ENCODE measurements at places on chromosomes 16 and 17. TPM values are rescaled to one million over a fixed set of nuclear protein-coding genes. Genes with fewer than 3 reads are reported as not detected.

DNA sequence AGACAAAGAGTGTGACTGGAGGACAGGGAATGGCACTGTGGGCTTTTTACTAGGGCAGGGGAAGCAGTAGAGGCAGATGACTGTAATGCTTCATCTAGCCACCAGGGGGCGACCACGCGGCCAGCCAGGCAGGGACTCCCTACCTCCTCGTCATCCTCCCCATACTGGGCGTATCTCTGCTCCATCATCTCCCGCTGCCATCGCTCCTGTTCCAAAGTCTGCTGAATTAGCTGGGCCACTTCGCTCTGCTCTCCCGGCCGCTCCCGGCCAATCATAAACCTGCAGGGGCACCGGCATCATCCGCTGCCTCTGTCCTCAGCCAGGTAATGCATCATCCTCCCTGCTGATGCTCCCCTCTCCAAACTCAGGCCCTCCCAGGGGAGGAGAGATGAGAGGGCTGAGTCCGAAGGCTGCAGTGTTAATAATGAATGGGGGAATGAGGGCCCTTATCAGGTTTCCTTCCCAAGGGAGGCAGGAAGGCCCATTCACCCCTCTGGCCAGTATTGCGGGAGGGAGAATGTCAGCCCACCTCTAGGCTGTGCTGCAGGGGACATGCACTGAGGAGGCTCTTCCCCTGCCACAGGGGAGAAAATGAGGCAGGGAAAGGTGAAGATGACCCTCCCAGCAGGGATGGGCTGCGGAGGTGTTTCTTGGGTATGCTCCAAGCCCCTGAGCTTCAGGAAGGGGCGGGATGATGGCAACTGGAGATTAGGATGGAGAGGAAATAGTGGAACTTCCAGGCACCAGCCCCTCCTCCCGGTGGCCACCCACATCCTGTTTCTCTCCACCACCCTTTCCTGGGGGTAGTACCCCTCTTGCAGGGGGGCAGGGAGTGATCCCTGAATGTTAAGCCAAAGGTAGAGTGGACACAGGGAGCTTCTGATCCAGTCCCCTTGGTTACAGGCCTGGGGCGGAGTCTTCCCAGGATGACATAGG is 10.3 kb upstream of the SAMD14 start:
- H3K27me3 ChIP-seq: peaks cover 9% of the 10 kb centered on the region
- H3K36me3 ChIP-seq: peaks cover 30% of the 10 kb centered on the region
- peak overlapping the region; percentile 92 for H3K27ac ChIP-seq
- peaks cover 59% of the 10 kb centered on the region for H3K4me1 ChIP-seq
- peak overlapping the region; percentile 73 for H3K4me3 ChIP-seq

MSI2 gene
- polyA plus RNA-seq: 2.4 TPM

- H3K4me1 ChIP-seq: peaks cover 42% of the 10 kb centered on the region
- no peaks in the 10 kb centered on the region for H3K36me3 ChIP-seq
- DNase-seq: no peak
- H3K27me3 ChIP-seq: peaks cover 11% of the 10 kb centered on the region
- peak overlapping the region; percentile 88 for H3K4me3 ChIP-seq
These were observed 435 bp downstream of the RAB40C start for GRCh38 chr16:590188-590814.

- peaks cover 46% of the 10 kb centered on the region for H3K36me3 ChIP-seq
- DNase-seq: no peak
- H3K27me3 ChIP-seq: no peaks in the 10 kb centered on the region
These were observed 26.3 kb downstream of the TANGO6 start for GRCh38 chr16:68869492-68870088.

Measured in immature natural killer cell (primary cell).